Ureter (tissue), 1 donor: ENCODE measurements at places on chromosomes 2 and 18. TPM values are rescaled to one million over a fixed set of nuclear protein-coding genes. Genes with fewer than 3 reads are reported as not detected.

GRCh38 chr2:42340045-42340937 lies 20.7 kb downstream of the COX7A2L start:
- DNase-seq = no peak

DNA sequence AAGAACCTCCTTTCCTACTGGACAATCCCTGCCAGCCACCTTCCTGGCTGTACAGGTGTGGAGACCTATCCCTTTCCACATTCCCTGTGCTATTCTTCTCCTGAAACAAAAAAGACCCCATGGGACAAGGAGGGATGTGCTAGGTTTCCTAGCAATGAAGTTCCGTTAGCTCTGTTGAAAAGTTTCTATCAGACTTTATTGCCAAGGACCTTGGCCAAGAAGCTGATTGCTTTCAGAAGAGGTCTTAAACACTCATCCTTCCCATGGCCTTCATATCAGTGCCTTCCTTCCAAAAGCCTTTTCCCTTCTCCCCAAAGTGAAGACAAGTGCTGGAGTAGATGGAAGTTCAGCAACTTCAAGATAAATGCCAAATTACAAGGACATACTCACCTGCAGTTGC lies 194.8 kb downstream of the AGPS start:
- DNase-seq = no peak

- no peak for DNase-seq
Measured at GRCh38 chr18:49967171-49967570, 153.8 kb upstream of the ACAA2 start.

SOWAHC gene
- 19.6 TPM for total RNA-seq
